GM23338 (cell line): ENCODE measurements at places on chromosomes 4 and X.
A peak's percentile ranks its signal among the peaks of the same experiment; 100 is the strongest.

DNA sequence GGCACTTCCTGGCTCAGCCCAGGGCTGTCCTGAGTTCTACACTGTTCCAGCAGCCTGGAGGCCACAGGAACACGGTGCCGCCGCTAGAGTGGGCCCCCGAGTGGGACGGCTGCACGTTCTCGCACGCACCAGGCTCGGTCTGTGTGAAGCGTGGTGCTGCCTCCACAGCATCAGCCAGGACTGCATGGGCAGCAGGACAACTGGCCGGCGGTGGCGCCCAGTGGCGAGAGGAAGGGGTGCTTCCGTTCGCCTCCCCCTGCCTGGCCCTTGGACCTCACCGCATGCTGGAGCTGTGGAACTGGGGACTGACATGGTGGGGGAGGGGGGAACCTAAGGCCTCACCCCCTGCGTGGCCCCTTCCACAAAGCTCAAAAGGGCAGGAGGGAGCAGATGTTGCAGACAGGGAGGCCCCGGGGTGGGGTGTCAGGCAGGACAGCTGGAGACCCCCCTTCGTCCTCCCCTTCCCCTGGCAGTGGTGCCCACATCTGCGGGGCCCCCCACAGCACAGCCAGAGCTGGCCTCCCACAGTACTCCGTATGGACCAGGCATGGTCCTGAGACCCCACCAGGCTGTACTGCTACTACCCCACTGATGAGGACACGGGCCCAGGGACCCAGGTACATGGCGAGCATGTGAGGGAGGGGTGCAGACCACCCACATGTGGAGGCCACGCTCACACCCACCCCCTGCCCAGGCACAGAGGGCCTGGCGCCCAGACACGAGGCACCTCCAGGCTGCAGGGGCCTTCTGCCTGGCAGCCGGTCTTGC, 58.5 kb downstream of the ACOX3 start:
- no peak for DNase-seq

- DNase-seq: no peak
Observed at GRCh38 chr4:57068237-57068981, 41.8 kb downstream of the IGFBP7 start.

- DNase-seq: no peak
Observed at GRCh38 chr4:76283900-76284299, 22.6 kb upstream of the STBD1 start.

- DNase-seq: no peak
Observed at GRCh38 chrX:80747832-80748231, 61.8 kb downstream of the BRWD3 start.

GRCh38 chr4:48258845-48259397, 10.7 kb downstream of the TEC start:
- DNase-seq: no peak

DNA sequence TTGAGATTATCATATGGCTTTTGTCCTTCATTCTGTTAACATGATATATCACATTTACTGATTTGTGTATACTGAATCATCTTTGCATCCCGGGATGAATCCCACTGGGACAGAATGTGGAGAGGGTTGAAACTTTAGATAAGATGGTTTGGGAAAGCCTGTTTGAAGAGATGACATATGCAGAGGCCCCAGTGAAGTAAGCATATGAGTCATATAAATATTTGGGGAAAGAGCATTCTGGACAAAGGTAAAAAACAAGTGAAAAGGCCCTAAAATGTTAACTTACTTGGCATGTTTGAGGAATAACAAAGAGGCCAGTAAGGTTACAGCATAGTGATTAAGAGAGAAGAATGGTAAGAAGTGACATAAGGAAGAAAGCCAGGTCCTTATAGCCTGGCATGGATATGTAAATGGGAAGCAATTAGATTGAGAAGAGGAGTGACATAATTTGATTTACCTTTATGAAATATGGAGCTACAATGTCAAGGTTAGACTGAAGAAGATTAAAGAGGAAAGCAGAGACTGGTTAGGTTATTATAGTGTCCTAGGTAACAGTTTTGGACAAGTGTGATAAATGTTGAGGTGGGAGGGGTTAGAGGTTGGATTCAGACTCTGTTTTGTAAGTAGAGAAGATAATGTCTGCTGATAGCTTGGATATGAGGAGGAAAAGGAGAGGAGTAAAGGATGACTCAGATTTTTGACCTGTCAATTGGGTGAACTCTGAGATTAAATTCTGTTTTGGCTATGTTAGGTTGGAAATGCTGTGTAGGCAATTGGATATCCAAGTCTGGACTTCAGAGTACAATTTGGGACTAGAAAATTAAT, 54.6 kb upstream of the DRP2 start:
- no peak for DNase-seq

DNA sequence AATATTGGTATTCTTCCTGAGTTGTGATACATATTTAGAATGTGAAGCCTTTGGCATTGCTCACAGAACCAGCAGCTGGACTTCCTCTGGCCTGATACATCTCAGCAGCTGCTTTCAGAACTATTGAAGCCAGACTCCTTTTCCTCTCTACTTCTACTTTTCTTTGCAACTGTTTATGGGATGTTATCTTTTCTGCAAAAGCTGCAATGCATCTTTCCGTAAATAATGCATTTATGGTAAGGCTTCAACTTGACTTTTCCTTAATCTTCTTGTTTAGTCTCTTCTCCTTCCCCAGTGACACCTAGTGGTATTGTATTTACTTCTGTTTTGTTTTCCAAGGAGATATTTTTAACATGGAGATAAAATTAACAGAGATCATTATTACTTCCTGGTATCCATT, 1548.7 kb downstream of the PCDH7 start:
- DNase-seq: no peak

DNA sequence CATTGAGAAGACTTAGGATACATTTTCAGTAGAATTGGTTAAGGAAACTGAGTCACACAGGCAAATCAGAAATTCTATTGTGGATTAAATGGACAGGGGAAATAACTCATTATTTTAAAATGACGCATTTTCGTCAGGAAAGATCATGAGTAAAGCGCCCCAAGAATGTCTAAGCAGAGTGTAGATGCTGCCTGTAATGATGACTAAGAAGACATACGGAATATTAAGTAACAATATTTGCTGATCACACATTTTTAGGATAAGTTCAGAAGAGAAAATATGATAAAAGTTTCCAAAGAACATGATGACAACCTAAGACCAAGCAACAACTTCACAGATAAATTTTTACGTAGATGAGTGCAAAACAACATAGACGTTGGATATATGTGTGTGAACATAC, 596.3 kb upstream of the TENM3 start:
- DNase-seq: no peak

DNA sequence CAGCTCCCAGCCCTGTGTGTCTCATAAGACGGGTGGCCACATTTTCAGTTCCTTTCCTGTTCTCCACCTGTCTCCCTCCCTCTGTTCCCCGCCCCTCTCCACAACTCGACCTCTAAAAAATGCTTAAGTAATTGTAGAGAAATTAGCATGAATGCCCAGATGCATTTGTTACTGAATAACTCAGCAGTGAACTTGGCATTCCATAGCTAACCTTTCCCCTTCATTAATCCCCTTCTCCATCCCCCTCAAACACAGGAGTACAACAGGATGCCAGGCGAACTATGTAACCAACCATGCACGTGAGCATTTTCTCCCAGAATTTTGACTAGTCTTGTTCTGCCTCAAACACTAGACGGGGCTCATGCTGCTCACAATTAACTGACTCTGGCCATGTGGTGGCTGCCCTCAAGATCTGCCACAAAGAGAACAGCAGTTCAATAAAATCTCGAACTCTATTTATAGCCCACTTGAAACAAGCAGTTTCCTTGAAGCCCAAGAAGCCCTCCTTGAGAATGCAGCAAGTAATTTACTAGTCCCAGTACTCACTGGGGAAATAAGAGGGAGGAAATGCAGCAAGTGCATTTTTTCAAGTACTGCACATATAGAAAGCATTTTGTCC, 351.2 kb downstream of the ARHGAP24 start:
- peak; percentile 75 for DNase-seq

DNA sequence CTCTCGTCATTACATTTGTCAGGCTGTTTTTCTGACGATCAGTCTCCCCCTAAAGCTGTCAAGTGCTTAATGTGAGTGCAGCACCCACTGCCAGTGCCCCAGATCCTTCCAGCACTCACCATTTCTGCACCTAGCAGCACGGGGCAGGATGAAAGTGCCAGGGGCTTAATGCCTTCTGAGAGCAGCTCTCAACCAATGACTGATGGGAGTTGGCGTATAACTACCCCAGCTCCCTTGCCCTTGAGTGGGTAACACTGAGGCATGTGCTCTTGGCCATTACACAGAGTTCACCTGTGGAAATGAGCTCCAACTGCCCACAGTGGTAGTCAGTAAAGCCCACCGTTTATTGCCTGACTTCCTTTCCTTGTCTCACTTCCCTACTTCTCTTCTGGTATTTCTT, 226.2 kb upstream of the BCOR start:
- DNase-seq: no peak

DNA sequence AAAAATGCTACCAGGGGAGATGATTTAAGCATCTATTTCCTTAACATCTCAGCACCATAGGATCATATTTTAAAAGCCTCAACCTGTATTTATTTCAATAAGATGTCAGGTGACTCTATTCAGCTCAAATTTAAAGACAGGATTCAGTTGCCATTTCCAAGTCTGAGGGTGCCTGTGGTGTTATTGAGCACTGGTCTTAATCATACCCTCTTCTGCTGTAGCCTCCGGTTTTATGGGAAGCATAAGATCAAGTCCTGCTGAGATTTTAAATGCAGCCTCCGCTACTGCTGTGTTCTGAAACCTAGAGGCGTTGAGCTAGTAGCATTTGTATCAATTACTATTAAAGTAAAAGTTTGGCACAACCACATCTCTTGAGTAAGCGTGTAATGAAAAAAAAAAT, 185.7 kb upstream of the NWD2 start:
- no peak for DNase-seq

- no peak for DNase-seq
Observed at GRCh38 chr4:108152980-108153379, 15.8 kb downstream of the LEF1 start.

GRCh38 chr4:2419814-2420213, 1.1 kb downstream of the CFAP99 start:
- no peak for DNase-seq

DNA sequence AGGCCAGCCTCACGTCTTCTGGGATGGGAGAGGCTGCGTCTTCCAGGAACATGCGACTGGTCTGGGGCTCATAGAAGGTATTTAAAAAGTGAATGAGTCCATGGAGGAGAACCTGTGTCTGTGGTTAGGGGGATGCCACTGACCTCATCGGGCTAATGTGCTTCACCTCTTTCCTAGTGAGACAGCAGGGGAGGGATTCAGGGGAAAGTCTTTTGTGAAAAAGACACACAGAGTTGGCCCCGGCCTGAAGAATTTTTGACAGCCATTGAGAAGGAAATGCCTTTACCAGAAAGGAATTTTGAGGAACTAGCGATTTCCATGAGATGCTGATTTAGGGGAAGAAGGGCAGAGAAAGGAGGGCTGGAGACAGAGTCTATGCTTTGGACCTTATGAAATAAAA, 11.0 kb upstream of the C4orf50 start:
- DNase-seq: peak; percentile 63

- no peak for DNase-seq
Observed at GRCh38 chr4:164648151-164648848, 105.6 kb upstream of the SMIM31 start.

DNA sequence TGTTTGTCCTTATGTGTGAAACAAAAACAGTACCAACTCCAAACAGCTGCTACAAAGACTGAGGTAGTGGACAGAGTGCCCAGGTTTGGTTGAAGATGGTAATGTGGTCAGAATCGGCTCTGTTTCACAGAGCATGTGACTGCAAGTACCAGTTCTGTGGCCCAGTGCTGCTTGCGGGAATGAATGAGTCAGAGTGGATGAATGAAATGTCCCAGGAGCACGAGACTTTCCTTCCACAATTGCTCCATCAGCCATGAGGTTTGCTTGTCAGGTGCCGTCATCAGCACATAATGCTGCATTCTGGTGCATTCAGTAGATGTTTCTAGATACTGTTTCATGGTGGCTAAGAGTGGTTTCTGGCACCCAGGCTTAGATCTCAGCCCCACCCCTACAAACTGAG, 84.2 kb downstream of the GPR143 start:
- DNase-seq: no peak

GRCh38 chr4:153729895-153730294, 29.9 kb downstream of the RNF175 start:
- DNase-seq: peak; percentile 17

DNA sequence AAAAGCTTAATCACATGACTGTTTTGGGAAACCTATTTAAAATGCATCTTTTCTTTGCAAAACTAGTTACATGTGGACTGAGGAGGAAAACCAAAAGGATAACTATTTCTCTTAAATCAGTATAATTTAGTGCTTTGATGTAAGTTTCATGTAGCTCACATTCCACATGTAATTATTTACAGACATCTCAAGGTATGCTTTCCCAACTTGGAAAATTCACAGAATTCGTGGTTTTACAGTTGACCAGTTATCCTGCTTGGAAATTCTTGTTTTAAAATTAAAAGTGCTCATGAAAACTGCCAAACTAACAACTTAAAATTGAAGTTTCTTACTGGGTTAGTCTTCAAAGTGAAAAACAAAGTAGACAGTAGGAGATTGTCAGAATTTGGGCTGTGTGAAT, 52.4 kb downstream of the EDNRA start:
- DNase-seq: no peak

GRCh38 chr4:97774347-97774989, 368.8 kb downstream of the STPG2 start:
- no peak for DNase-seq

DNA sequence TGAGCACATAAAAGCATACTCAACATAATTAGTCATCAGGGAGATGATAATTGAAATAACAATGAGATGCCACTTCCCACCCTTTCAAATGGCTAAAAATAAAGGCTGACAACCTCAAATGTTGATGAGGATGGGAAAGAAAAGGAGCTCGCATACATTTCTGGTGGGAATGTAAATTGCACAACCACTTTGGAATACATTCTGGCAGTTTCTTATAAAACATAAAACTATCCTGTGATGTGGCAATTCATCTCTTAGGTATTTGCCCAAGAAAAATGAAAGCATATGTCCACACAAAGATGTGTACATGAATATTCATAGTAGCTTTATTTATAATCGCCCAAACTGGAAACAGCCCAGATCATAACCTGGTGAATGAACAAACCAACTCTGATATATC, 687 bp upstream of the ZNF275 start:
- DNase-seq: no peak
